Activated naive CD8-positive, alpha-beta T cell treated with anti-CD3 and anti-CD28 coated beads for 36 hours (primary cell): ENCODE measurements at places on chromosomes 1 and 21.

DNA sequence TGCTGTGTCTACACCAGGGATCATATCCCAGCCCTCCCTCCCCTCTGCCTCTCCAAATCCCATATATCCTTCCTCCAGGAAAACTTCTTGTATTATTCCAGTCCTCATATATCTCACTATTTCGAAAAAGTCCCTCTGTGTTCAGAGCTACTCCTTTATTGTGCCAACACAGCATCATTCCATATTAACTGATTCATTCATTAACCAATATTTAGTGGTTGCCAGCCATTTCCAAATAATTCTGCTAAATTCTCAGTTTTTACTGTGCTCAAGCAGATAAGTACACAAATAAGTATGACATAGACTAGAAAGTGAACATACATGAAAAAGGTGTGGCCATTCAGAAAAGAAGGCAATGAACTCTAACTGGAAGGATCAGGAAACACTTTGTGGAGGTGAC is 241.6 kb upstream of the DUSP10 start:
- DNase-seq = no peak

- no peak for DNase-seq
Observed at GRCh38 chr1:29145739-29146437, 22.2 kb upstream of the TMEM200B start.

DNA sequence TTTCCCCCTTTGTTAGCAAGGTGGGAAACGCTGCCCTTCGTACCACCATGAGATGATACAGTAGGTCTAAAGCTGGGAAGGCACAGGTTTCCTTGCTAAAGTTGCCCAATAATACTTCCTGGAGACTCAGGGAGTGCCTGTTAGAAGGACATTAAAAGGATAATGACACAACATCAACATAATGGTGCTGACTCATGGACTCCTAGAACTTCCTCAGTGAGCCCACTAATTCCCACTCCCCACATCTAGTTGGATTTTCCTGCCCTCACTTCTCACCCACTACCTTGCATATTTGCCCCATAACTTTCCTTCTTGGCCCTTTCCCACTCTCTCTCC is 17.5 kb downstream of the CFAP45 start:
- DNase-seq = no peak

GRCh38 chr1:98384461-98385141 is 276.9 kb upstream of the SNX7 start:
- no peak for DNase-seq
